Activated T-helper 2 cell treated with anti-CD3 and anti-CD28 coated beads, Interferon-gamma antibody, Interleukin-2, Interleukin-4, amounts not matched to agents 10 μg/mL and 5 μg/mL and 100 μg/mL, durations not matched to agents 14 hours and 24 hours and 36 hours (primary cell): ENCODE measurements at places on chromosomes 7 and 10.

- DNase-seq, result peak; percentile 65
- peak overlapping the region; percentile 83 for H3K4me3 ChIP-seq
- peaks cover 26% of the 10 kb centered on the region for H3K27me3 ChIP-seq
- peaks cover 35% of the 10 kb centered on the region for H3K4me1 ChIP-seq
- H3K36me3 ChIP-seq, result peaks cover 60% of the 10 kb centered on the region
These were observed 4.6 kb downstream of the BMI1 start for GRCh38 chr10:22325272-22326144.

GRCh38 chr10:114087255-114087654 is 43.6 kb downstream of the ADRB1 start:
- no peak for DNase-seq
- no peak overlapping the region for H3K4me3 ChIP-seq
- H3K27ac ChIP-seq, result no peak overlapping the region
- peaks cover 1% of the 10 kb centered on the region for H3K4me1 ChIP-seq
- peaks cover 22% of the 10 kb centered on the region for H3K27me3 ChIP-seq

DNA sequence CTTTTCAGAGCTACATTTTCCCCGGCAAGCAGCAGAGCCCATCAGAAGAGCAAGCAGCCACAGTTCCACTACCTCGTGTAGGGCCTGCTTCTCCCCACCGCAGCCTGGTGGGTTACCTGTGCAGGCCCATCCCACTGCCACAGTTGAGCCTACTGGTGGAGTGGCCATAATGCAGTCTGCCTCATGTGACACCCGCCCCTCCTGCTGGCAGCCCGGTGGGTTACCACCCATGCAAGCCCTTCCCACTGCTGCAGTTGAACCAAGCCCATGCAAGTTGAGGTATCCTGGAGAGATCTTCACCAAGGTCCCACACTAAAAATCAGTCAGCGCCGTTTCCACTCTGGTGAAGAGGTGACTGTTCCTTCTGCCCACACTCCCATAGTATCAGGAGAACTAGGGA is 32.1 kb upstream of the CNNM1 start:
- H3K4me1 ChIP-seq, result no peaks in the 10 kb centered on the region
- no peak overlapping the region for H3K27ac ChIP-seq
- H3K27me3 ChIP-seq, result peaks cover 3% of the 10 kb centered on the region

GRCh38 chr7:39211581-39211980 is 233.9 kb downstream of the POU6F2 start:
- H3K36me3 ChIP-seq, result no peaks in the 10 kb centered on the region
- DNase-seq, result no peak
- H3K27ac ChIP-seq, result no peak overlapping the region
- no peaks in the 10 kb centered on the region for H3K27me3 ChIP-seq
